ENCODE measurements at places on chromosomes 6 and 20.

DNA sequence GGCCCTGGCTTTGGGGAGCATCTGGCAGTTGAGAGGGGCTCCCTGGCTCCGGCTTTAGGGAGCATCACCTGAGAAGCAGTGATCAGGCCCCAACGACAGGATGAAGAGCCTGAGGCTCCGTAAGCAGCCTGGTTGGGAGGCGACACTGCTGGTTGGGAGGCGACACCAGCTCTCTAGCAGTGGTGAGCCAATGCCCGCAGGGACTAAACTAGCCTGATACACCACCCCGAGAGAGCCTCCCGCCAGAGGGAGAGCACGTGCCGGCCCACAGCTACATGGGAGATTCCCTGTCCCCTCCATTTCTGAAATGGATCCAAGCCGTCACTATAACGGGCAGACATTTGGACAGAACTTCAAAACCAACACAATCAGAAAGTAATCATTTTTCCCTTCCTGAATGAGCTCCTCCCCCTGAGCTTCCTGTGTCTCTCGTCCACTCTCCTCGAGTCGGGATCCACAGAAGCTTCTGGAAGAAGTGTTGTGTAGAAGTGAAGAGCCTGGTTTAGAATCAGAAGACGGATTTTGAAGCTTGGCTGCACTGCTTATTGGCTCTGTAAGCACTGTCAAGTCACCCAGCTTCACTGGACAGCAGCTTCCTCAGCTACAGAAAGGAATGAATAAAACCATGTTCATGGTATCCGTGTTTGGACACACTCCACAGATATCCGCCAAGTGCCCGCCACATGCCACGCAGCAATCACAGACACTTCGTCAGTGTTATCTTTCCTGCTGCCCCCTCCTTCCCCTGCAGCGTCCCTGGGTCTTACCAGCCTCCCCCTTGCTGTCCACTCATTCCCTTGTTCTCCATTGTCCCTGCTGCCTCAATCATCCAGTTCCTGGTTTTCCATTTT lies 199.6 kb downstream of the TTLL2 start:
- DNase-seq: no peak
- peaks cover 46% of the 10 kb centered on the region for H3K4me1 ChIP-seq
- H3K27ac ChIP-seq: no peak overlapping the region
- H3K36me3 ChIP-seq: no peaks in the 10 kb centered on the region
- H3K27me3 ChIP-seq: peaks cover 15% of the 10 kb centered on the region
- H3K4me3 ChIP-seq: no peak overlapping the region

DNA sequence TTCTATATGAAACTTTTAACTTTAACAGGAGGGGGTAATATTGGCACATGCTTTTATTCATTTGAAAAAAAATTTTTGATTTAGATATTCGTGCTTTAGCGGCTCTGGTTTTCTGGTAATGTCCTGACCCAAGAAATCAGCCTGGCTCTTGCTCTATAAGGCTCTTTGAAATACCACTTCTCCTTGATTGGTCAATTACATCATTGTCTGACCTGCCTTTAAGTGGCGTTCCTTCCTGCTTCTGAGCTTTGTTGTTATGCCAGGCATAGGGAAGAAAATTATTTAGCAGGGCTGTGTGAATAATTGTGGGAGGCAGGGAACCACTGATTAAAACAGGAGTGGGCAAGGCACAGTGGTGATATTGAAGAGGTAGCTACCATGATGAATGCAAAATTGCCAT lies 3.9 kb downstream of the RNF144B start:
- H3K27ac ChIP-seq: no peak overlapping the region
- H3K27me3 ChIP-seq: peaks cover 41% of the 10 kb centered on the region
- no peak for DNase-seq
- H3K4me3 ChIP-seq: no peak overlapping the region

GRCh38 chr6:157292202-157292601 lies 31.1 kb downstream of the TMEM242 start:
- H3K4me1 ChIP-seq: peaks cover 11% of the 10 kb centered on the region
- H3K4me3 ChIP-seq: no peak overlapping the region
- DNase-seq: no peak
- H3K27ac ChIP-seq: no peak overlapping the region
- H3K27me3 ChIP-seq: peaks cover 3% of the 10 kb centered on the region

GRCh38 chr6:90493332-90493731 lies 93.5 kb downstream of the MAP3K7 start:
- no peak overlapping the region for H3K4me3 ChIP-seq
- no peak for DNase-seq
- peak overlapping the region; percentile 60 for H3K27ac ChIP-seq
- H3K4me1 ChIP-seq: peaks cover 75% of the 10 kb centered on the region
- H3K27me3 ChIP-seq: peaks cover 4% of the 10 kb centered on the region
- no peaks in the 10 kb centered on the region for H3K36me3 ChIP-seq

DNA sequence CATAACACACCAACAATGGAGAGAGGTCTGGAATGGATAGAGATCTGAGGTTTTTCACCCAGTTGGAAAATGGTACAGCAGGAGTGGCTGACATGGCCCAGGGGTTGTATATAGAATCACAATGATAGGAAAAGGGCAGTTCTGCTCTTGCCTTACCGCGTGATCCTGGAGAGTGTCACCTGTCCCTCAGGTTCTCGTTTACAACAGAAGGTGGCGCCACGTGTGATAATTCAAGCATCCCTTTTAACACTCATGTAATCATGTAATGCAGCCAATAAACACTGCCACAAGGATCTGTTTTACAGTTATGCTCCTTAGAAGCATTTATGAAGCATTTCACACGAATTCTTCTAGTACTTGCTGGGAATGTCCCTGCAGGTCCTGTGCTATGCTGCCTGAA lies 12.9 kb upstream of the WFDC2 start:
- no peak overlapping the region for H3K4me3 ChIP-seq
- H3K27me3 ChIP-seq: peaks cover 41% of the 10 kb centered on the region
- H3K4me1 ChIP-seq: no peaks in the 10 kb centered on the region
- no peaks in the 10 kb centered on the region for H3K36me3 ChIP-seq

- H3K4me1 ChIP-seq: peaks cover 27% of the 10 kb centered on the region
- H3K4me3 ChIP-seq: no peak overlapping the region
- DNase-seq: peak; percentile 8
- H3K27me3 ChIP-seq: peaks cover 3% of the 10 kb centered on the region
- H3K36me3 ChIP-seq: peaks cover 6% of the 10 kb centered on the region
- H3K27ac ChIP-seq: peak overlapping the region; percentile 92
These were observed 501.5 kb upstream of the FLRT3 start for GRCh38 chr20:14838663-14839628.

DNA sequence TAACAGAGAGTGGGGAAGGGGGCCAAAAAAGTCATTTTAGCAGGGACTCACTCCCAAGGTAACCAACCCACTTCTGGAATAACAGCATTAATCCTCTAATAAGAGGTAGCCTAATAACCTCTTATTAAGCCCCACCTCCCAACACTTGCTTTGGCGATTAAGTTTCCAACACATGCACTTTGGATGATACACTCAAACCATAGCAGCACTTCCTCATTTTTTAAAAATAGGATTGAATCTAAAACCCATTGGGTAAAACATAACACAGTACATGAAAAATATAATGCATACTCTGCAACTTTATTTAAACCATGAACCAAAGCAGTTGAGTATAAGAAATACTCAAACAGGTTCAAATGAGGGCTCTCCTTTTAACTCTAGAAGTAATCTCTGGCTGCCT lies 318.3 kb downstream of the HACE1 start:
- H3K27ac ChIP-seq: no peak overlapping the region
- no peak for DNase-seq
- H3K4me3 ChIP-seq: no peak overlapping the region
- no peaks in the 10 kb centered on the region for H3K4me1 ChIP-seq
- peaks cover 3% of the 10 kb centered on the region for H3K27me3 ChIP-seq

GRCh38 chr20:58623579-58624473 lies 27.3 kb upstream of the STX16 start:
- H3K27ac ChIP-seq: no peak overlapping the region
- no peaks in the 10 kb centered on the region for H3K36me3 ChIP-seq
- H3K4me1 ChIP-seq: peaks cover 2% of the 10 kb centered on the region

DNA sequence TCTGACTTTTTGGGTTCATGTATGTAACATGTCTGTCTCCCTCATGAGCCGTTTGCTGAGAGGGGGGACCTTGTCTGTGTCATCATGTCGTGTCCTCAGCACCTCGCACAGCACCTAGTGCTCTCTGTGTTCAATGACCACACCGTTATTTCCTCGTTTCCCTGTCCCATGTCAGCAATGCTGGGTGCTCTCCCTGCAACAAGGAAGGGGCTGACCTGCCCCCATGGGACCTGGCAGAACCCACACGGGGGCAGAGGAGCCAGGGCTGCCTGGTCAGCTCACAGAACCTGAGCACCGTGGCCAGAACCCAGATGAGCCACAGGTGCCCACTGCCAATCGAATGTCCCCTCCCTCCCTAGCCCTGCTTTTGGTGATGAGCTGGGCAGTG lies 7.3 kb downstream of the ADA start:
- peaks cover 48% of the 10 kb centered on the region for H3K4me1 ChIP-seq
- peak overlapping the region; percentile 99 for H3K27ac ChIP-seq
- peaks cover 3% of the 10 kb centered on the region for H3K27me3 ChIP-seq
- DNase-seq: no peak
- peaks cover 18% of the 10 kb centered on the region for H3K36me3 ChIP-seq

- no peaks in the 10 kb centered on the region for H3K36me3 ChIP-seq
- no peak for DNase-seq
- H3K4me1 ChIP-seq: peaks cover 6% of the 10 kb centered on the region
- H3K4me3 ChIP-seq: no peak overlapping the region
- no peak overlapping the region for H3K27ac ChIP-seq
These were observed 19.5 kb upstream of the BCLAF1 start for GRCh38 chr6:136309171-136309570.

DNA sequence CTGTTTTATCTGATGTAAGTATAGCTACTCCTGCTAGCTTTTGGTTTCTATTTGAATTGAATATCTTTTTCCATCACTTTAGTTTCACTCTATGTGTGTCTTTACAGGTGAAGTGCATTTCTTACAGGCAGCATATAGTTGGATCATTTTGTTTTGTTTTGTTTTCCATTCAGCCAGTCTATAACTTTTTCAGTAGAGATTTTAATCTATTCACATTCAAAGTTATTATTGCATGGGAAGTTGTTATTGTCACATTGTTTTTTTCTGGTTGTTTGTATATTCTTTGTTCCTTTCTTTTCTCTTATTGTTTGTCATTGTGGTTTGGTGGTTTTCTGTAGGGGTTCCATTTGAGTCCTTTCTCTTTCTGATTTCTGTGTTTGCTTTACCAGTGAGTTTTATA lies 151.2 kb downstream of the PDE10A start:
- H3K27me3 ChIP-seq: no peaks in the 10 kb centered on the region
- no peaks in the 10 kb centered on the region for H3K36me3 ChIP-seq
- H3K4me1 ChIP-seq: no peaks in the 10 kb centered on the region
- H3K4me3 ChIP-seq: no peak overlapping the region

- peak overlapping the region; percentile 98 for H3K4me3 ChIP-seq
- peaks cover 4% of the 10 kb centered on the region for H3K27me3 ChIP-seq
- peak overlapping the region; percentile 98 for H3K27ac ChIP-seq
- peaks cover 40% of the 10 kb centered on the region for H3K4me1 ChIP-seq
- peak; percentile 23 for DNase-seq
These were observed 71.5 kb downstream of the HFE start for GRCh38 chr6:26158581-26159356.

DNA sequence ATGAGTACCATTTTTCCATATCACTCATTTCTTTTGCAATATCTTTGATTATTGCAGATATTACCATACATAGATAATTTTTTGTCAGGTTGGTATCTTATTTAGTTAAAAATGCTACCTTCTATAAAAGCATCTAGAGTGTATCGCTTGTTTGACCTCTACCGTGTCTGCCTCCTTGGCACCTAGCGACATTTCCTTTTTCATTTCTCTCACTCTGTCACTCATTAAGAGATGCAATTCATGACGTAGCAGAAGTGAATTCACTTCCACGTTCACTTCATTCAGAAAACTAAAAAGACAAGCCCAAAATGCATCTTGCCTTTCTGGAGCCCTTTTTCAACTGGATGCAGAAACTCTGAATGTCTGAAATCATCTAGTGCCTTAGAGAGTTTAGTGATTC lies 172.9 kb downstream of the MMS22L start:
- no peak for DNase-seq
- no peaks in the 10 kb centered on the region for H3K4me1 ChIP-seq
- H3K27me3 ChIP-seq: no peaks in the 10 kb centered on the region
- no peak overlapping the region for H3K27ac ChIP-seq
- no peak overlapping the region for H3K4me3 ChIP-seq

DNA sequence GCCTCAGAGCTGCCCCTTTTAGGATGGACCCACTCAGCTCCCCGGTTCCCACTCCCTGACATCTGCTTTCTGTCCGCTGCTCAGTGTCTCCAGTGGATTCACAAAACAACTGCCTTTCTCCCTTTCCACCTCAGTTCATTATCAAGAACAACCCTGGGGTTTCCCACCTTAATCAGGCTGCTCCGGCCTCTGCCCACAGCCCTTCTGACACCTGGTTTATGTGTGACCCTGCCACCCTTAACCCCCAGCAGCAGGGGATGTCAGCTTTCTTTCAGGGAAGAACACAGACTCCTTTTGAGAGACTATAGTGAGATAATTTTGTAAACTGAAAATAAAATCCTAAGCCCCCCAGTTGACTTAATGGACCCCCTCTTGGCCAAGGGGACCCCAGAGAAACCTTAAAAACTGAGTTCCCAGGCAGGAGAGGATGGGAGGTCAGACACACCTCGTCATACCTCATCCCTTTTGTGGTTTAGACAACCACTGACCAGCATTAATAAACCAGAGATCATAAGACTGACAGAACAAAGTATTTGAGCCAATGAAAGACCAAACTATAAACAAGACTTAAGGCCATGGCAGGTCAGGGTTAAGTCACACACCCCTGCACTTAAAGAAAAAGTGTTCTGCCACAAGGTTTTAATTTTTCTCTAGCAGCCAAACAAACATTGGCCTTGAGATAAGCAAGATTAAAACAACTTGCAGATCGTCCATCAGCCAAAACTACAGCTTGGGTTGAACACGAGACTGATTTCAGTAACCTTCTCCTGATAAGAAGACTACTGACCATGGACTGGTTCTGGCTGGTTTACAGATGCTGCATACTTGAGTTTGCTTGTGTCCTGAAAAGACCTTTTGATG lies 42.4 kb upstream of the DDR1 start:
- peaks cover 9% of the 10 kb centered on the region for H3K27me3 ChIP-seq
- peak overlapping the region; percentile 54 for H3K4me3 ChIP-seq
- H3K36me3 ChIP-seq: no peaks in the 10 kb centered on the region
- DNase-seq: no peak
- H3K4me1 ChIP-seq: peaks cover 60% of the 10 kb centered on the region
